ENCODE measurements at places on chromosomes 3 and 15. TPM values are rescaled to one million over a fixed set of nuclear protein-coding genes. Genes with fewer than 3 reads are reported as not detected.

The CHRD gene
- total RNA-seq: 11.0 TPM

- H3K27me3 ChIP-seq: no peaks in the 10 kb centered on the region
- no peak overlapping the region for H3K4me3 ChIP-seq
- peaks cover 6% of the 10 kb centered on the region for H3K4me1 ChIP-seq
- DNase-seq: peak; percentile 71
- H3K27ac ChIP-seq: no peak overlapping the region
Observed at GRCh38 chr15:99925661-99926461, 192.6 kb upstream of the LYSMD4 start.

- DNase-seq: no peak
- no peaks in the 10 kb centered on the region for H3K4me1 ChIP-seq
- no peaks in the 10 kb centered on the region for H3K36me3 ChIP-seq
- H3K27ac ChIP-seq: no peak overlapping the region
- no peak overlapping the region for H3K4me3 ChIP-seq
- no peaks in the 10 kb centered on the region for H3K27me3 ChIP-seq
Observed at GRCh38 chr3:118641608-118642007, 393.0 kb downstream of the IGSF11 start.

DNA sequence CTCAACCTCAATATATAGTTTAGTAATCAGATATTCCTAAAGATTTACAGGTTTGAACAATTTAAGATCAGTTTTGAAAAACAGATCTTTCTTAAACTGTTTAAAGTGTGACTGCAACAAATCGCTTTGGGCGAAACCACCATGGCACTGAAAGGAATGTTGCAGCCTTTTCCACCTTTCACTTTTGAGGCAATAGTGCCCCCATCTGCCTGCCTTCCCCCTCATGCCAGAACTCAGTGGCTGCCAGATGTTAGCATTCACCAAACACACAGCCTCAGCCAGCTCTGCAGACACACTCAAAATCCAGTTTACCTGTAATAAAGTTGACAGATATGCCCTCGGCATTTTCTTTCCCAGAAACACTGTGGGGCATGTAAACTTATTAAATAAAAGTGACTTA is 3.3 kb downstream of the LYSMD4 start:
- no peaks in the 10 kb centered on the region for H3K27me3 ChIP-seq
- no peak for DNase-seq
- peaks cover 5% of the 10 kb centered on the region for H3K36me3 ChIP-seq
- peaks cover 5% of the 10 kb centered on the region for H3K4me1 ChIP-seq
- no peak overlapping the region for H3K4me3 ChIP-seq

DNA sequence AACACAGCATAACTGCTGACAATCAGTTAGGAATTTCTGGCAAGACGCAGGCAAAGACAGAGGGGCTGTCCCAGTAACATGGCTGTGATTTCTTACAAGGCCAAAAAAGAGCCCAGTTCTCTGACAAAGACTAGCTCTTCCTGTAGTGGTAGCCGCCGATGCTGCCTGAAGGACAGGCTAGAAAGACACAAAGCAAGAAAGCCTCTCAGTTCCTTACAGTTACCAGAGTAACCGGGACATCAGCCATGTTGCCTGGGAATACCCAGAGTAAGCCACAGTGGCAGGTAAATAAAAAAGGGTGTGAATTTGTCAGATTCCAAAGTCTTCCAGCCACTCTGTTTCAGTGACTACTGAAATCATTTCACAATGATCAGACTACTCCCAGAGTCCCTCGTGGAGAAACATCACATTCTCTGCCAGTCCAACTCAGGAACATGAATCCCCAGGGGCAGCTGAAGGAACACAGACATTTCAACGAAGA is 493.6 kb upstream of the ADAMTS9 start:
- DNase-seq: no peak
- H3K4me3 ChIP-seq: no peak overlapping the region
- no peak overlapping the region for H3K27ac ChIP-seq
- H3K27me3 ChIP-seq: no peaks in the 10 kb centered on the region
- no peaks in the 10 kb centered on the region for H3K4me1 ChIP-seq

DNA sequence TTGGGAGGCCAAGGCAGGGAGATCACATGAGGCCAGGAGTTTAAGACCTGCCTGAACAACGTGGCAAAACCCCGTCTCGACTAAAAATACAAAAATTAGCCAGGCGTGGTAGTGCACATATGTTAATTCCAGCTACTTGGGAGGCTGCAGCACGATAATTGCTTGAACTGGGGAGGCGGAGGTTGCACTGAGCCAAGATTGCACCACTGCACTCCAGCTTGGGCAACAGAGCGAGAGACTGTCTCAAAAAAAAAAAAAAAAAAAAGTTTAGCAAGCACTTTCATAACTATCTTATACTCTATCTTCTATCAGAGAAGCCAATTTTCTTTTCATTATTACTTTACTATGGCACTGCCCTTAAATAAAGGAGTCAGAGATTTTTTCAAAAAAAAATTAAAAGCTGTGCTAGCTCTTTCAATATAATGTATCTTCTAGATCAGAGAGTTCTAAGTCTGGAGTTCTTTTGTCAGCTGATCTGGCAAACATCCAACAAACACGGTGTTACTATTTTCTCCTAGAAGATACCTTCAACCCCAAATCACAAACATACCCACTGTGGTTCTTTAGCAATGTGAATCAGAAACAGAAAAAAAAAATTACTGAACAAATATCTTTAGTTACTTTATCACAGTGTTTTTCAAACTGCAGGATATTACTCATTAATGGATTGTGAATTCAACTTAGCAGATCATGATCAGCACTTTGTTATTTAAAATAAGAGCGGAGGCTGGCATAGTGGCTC is 3.0 kb downstream of the ZNF770 start:
- H3K4me1 ChIP-seq: peaks cover 35% of the 10 kb centered on the region
- H3K27ac ChIP-seq: peak overlapping the region; percentile 97
- H3K36me3 ChIP-seq: peaks cover 16% of the 10 kb centered on the region
- DNase-seq: peak; percentile 84
- H3K27me3 ChIP-seq: no peaks in the 10 kb centered on the region

The CCDC39 gene
- total RNA-seq: not detected

DNA sequence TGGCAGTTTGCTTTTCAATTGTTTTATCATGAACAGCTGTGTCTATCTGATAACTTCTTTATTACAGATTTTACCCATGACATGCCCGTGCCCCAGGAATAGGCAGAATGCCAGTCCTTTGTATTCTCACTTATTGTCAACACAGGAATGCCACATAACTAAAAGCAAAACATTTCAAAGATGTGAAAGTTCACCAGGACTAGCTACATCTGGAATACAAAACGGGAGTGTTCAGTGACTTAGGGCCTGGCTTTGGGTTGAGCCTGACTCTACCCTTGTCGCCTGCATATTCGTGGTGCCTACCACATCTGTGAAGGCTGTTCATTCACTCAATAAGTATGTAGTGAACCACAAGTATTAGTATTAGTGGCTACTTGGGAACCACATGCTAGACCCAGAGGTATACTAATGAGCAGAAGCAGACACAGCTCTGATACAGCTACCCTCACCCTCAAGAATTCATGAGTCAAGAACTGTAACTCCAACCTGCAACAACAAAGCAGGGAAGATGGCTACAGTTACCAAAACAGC is 2.9 kb downstream of the TNFSF10 start:
- peak overlapping the region; percentile 49 for H3K27ac ChIP-seq
- no peaks in the 10 kb centered on the region for H3K36me3 ChIP-seq
- H3K4me3 ChIP-seq: no peak overlapping the region
- no peak for DNase-seq
- H3K27me3 ChIP-seq: no peaks in the 10 kb centered on the region

The ASB14 gene
- not detected for total RNA-seq

DNA sequence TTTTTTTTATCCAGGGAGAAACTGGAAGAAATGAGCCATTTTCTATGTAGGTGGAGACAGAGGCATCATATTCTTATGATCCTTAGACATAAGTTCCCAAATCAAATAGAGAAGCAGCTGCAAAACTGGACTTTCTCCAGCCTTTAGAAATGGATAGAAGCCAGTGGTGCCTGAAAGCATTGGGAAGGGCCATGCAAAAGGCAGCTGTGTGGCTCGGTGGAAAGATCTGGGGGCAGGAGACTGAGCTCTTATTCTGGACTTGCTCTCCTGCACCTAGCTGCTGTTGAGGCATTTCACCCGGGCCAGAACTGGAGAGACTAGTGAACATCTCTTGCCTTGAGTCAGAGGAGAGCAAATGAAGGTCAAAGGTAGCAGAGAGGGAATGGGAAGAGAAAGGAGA is 73.1 kb downstream of the TFG start:
- H3K27ac ChIP-seq: peak overlapping the region; percentile 67
- no peak overlapping the region for H3K4me3 ChIP-seq
- H3K27me3 ChIP-seq: no peaks in the 10 kb centered on the region
- H3K4me1 ChIP-seq: peaks cover 18% of the 10 kb centered on the region

DNA sequence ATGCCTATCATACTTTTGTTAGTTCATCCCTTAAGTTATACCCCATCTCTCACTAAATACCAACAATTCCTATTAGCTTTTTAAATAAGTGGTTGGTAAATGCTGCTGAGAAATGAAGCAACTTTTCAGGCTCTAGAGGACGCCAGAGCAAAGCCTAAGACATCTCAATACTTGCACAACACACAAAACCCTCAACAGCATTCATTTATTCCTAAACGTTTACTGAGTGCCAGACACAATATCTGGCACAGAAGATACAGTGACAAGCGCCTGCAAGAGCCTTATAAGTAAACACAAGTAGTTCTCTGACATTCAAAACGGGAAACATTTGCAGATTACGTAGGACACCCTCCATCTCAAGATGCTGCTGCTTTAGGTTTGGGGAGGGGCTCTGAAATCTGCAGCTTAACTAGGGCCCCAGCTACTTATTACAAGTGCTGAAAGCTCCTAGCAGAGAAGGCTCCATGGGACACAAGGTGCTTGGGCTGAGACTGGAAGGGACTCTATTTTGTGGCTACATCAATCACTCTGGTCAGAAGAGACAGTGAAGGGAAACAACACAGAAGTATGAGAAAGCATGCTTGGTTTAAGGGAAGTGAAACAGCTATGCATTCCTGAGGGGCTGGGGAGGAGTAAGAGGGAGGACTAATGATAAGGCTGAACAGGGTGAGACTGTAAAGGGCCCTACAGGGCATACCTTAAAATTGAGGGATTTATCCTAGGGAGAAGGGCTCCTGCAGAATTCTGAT is 311.3 kb downstream of the PLCL2 start:
- H3K4me3 ChIP-seq: no peak overlapping the region
- no peak for DNase-seq

GRCh38 chr3:38004415-38005075 is 14.0 kb downstream of the VILL start:
- H3K4me3 ChIP-seq: no peak overlapping the region
- peaks cover 27% of the 10 kb centered on the region for H3K4me1 ChIP-seq
- H3K36me3 ChIP-seq: peaks cover 14% of the 10 kb centered on the region
- peak overlapping the region; percentile 61 for H3K27ac ChIP-seq
- peak; percentile 86 for DNase-seq

DNA sequence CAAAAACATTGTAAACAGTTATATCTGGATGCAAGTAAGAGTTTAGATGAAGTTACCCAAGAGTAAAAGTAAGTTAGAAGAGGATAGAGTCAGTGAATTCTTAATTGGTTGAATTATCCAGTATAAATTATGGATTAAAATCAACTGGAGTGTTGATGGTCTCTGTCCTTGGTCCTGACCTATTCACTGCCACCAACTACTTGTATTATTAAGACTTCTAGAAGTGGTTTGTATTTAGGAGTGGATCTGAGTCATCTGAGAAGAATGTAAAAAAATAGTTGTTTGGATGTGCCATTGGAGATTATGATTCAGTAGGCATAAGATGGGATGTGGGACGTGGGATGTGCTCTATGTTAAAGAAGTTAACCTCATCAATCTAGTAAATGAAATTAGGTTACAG is 86.4 kb downstream of the SYNPR start:
- H3K27me3 ChIP-seq: no peaks in the 10 kb centered on the region
- no peak overlapping the region for H3K4me3 ChIP-seq
- no peaks in the 10 kb centered on the region for H3K36me3 ChIP-seq
- H3K4me1 ChIP-seq: no peaks in the 10 kb centered on the region

- no peaks in the 10 kb centered on the region for H3K36me3 ChIP-seq
- no peaks in the 10 kb centered on the region for H3K27me3 ChIP-seq
- H3K27ac ChIP-seq: no peak overlapping the region
- DNase-seq: no peak
Observed at GRCh38 chr3:82044930-82045705, 283.7 kb upstream of the GBE1 start.

DNA sequence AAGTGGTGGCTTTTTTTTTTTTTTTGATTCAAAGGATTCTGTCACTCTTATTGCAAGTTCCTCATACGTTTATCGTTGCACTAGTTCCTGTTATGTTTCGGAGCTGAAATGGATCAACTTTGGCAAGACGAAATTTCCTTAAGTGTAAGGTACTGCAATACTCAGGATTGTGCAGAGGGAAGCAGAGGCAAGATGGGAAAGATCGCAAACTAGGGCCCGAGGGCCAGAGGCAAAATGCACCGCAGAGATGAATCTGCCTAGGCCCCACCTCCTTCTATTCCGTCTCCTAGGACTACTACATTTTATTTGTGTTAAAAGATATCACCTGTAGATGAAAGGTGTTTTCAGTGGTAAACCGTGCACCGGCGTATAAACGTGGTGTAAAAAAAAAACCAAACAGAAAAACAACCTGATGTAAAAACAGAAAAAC is 331 bp downstream of the RNU6-1 start:
- no peak overlapping the region for H3K4me3 ChIP-seq
- peaks cover 65% of the 10 kb centered on the region for H3K4me1 ChIP-seq
- peak overlapping the region; percentile 100 for H3K27ac ChIP-seq
- no peaks in the 10 kb centered on the region for H3K36me3 ChIP-seq

GRCh38 chr3:130895690-130896488 is 2.0 kb downstream of the ATP2C1 start:
- no peaks in the 10 kb centered on the region for H3K27me3 ChIP-seq
- H3K36me3 ChIP-seq: no peaks in the 10 kb centered on the region
- H3K4me1 ChIP-seq: peaks cover 14% of the 10 kb centered on the region
- H3K27ac ChIP-seq: no peak overlapping the region

GRCh38 chr3:106522397-106522796 is 653.6 kb upstream of the CBLB start:
- DNase-seq: no peak
- no peaks in the 10 kb centered on the region for H3K4me1 ChIP-seq
- H3K27ac ChIP-seq: no peak overlapping the region
- H3K36me3 ChIP-seq: no peaks in the 10 kb centered on the region

DNA sequence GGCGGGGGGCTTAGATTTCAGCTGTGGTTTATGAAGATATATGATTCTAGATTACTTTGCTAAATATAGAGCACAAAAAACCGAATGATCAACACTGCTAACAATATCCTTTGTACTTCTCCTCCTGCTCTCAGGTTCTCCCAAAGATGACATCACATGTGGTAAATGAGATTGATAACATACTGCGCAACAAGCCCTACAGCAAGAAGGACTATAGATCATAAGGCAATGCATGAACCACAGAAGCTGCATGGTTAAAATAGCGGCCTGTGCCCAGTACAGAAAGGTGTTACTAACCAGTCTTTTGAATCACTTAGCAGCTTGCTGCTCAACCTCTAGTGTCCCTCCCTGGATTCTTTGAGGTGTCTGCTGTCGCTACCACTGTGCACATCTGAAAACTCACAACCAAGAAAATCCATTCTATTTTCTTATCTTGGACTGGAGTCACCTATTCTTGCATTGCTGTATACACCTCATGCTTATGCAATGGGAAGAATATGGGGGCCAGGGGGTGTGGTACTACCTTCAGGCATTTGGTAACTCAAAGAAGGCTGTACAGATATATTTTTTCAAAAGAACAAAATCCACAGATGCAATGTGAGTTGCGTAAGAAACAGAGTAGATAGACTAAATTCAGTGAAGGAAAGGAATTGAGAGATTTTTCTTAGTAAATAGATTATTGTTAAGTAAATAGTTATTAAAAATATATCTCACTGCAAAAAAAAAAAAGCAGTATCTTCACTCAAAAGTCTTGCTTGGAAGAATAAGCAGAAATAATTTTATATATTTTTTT is 18.2 kb downstream of the SSR3 start:
- H3K36me3 ChIP-seq: peaks cover 11% of the 10 kb centered on the region
- no peak overlapping the region for H3K4me3 ChIP-seq
- H3K27me3 ChIP-seq: no peaks in the 10 kb centered on the region
- H3K4me1 ChIP-seq: peaks cover 9% of the 10 kb centered on the region
- H3K27ac ChIP-seq: no peak overlapping the region

The MORC1 gene
- 0.13 TPM for total RNA-seq
